ENCODE measurements at places on chromosomes 7 and 10.
A peak's percentile ranks its signal among the peaks of the same experiment; 100 is the strongest.

GRCh38 chr10:23158370-23158769 is 33.7 kb upstream of the PTF1A start:
- no peak for DNase-seq

GRCh38 chr10:131820626-131821025 is 80.2 kb upstream of the PPP2R2D start:
- peak; percentile 9 for DNase-seq

- no peak for DNase-seq
These were observed 137.4 kb downstream of the MDFIC start for GRCh38 chr7:115059321-115059720.

GRCh38 chr10:31346953-31347352 is 27.9 kb downstream of the ZEB1 start:
- DNase-seq = no peak

DNA sequence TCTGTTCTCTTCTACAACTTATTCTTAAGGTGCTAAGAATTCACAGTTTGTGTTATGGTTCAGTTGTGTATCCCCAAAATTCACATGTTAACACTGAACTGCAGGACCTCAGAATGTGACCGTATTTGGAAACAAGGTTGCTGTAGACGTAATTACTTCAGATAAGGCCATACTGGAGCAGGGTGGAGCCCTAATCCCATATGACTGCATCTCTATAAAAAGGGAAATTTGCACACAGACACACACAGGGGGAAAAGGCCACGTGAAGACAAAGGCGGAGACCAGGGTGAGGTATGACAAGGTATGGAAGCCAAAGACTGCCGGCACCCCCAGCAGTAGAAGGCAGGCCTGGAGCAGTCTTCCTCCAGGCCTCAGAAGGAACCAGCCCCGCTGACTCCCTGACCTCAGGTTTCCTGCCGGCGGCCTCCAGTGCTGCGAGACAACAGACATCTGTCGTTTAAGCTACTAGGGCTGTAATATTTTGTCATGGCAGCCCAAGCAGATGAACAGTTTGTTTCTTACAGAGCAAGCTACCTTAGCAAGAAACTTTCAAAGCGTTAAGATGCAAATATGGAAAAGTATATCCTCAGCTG is 98.7 kb downstream of the PROSER2 start:
- no peak for DNase-seq

- no peak for DNase-seq
These were observed 259.4 kb downstream of the SDK1 start for GRCh38 chr7:3560495-3560894.

DNA sequence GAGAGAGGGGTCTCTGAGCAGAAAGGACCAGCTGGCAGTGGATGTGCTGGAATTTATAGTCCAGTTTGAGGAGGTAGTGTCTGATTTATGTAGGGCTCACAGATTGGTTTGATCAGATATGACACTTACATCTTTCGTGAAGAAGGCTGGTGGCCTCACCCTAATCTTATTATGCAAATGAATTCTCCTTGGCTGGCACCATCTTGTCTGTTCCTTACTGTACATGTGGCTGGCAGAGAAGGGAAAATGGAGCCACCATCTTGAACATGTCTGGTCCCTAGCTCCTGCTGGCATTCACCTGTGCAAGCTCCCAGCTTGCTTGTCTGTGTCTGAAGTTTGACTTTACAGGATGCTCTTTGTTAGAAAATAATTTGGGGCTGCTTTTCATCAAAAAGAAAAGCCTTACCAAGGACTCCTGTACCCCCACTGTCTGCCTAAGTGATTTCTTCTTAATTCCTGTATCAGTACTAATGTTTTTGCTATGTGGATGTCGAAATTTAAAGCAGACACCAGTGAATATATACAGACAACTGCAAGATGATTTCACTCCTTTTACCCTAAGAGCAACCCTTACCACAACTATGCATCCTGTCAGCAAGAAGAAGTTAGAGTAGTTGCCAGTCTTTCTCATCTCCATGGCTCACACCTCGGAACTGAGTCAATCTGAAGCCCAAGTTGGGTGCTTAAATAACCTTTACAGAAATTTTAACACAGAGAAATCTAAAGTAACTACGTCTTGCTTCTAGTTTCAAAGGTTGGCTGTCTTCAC is 322.0 kb upstream of the SEMA3D start:
- no peak for DNase-seq

DNA sequence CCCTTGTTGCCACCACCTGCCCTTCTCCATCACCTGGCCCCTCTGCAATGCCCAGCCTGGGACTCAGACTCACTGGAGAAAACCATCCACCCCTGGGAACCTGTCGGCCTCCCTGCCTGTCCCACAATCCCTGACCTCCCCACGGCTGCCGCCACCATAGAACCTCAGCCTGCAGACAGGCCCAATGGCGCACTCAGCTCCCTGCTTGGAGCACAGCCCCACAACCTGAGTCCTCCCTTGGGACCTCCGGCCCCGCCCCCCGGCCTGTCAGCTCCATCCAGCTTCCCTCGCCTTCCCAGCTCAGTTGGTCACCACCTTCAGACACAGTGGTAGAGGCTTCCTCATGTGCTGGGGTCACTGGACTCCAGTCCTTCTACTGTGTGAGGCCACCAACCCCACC is 41.1 kb downstream of the PARP12 start:
- no peak for DNase-seq

- DNase-seq = no peak
These were observed 189.8 kb downstream of the CELF2 start for GRCh38 chr10:11207560-11207844.

Data from activated naive CD4-positive, alpha-beta T cell treated with anti-CD3 and anti-CD28 coated beads, Interleukin-2, amount 50 U/mL, for 72 hours (primary cell).